ENCODE measurements at places on chromosomes 6 and 20. TPM values are rescaled to one million over a fixed set of nuclear protein-coding genes. Genes with fewer than 3 reads are reported as not detected.

The UNC5CL gene
- 1.2 TPM for total RNA-seq

The PSORS1C2 gene
- total RNA-seq, result not detected

DNA sequence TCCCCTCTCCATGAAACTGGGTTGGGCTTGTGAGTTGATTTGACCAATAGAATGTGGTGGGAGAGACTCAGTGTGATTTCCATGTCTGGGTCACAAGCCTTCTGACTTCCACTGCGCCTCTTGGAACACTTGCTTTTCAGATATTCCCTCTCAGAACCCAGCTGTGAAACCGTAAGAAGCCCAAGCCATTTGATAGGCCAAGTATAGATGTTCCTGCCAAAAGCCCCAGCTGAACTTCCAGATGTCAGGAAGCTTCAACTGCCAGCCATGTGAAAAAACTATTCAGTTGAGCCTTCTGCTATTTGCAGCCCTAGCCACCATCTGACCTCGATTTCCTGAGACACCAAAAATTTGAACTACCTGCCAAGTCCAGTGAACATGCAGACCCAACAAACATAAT lies 387.8 kb upstream of the GJE1 start:
- DNase-seq, result no peak

- DNase-seq, result no peak
These were observed 39.6 kb upstream of the CD93 start for GRCh38 chr20:23125625-23126191.

The KIF25 gene
- total RNA-seq, result not detected

The ALDH5A1 gene
- total RNA-seq, result 11.7 TPM

DNA sequence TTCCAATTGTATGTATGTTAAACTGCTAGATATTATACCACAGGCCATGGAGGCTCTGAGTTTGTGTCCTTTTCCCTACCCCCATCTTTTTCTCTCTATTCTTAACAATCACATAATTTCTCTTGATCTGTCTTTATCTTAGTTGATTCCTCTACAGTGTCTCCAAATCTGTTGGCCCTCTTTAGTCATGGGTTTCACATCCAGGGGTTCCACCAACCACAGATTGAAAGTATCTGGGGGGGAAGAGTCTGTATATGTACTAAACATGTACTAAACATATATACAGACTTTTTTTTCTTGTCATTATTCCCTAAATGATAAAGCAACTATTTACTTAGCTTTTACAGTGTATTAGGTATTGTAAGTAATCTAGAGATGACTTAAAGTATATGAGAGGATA lies 20.2 kb downstream of the RAB22A start:
- no peak for DNase-seq

DNA sequence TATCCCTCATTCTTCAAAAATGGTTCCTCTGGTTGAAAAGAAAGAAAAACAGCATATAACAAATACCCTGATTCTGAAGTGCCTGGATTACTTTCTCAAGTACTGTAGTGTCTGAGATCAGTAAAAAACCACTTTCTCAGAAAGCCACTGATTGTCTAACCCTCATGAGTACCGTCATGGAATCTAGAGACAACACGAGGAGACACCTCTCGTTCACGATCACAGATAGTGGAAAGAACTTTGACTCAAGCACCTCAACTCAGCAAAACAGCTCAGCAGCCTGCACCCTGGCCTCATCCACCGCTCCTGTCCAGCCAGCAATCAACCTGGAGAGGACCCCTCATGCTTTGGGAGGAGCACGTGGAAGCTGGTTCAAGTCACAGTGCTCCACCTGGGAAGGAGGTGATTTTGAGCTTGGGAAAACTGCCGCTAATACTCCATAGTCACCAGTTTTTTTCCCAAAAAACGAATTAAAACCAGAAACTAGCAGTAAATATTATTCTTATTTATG lies 1.0 kb downstream of the SCML4 start:
- DNase-seq, result peak; percentile 90

The DUSP15 gene
- total RNA-seq, result not detected

DNA sequence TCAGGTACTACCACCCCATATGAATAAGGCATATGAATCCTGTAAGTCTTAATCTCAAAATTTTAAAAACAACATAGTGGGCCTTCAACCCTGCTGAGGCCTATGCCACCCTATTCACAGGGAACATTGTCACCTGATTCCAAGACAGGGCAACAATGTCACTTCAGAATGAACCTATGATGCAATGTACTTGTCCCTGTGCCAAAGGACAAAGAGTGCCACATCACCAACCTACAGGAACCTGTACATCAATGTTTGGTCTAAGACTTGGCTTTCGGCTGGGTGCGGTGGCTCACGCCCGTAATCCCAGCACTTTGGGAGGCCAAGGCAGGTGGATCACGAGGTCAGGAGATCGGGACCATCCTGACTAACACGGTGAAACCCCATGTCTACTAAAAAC lies 318.5 kb upstream of the JARID2 start:
- no peak for DNase-seq

GRCh38 chr6:40346246-40346645 lies 240.9 kb downstream of the LRFN2 start:
- no peak for DNase-seq

DNA sequence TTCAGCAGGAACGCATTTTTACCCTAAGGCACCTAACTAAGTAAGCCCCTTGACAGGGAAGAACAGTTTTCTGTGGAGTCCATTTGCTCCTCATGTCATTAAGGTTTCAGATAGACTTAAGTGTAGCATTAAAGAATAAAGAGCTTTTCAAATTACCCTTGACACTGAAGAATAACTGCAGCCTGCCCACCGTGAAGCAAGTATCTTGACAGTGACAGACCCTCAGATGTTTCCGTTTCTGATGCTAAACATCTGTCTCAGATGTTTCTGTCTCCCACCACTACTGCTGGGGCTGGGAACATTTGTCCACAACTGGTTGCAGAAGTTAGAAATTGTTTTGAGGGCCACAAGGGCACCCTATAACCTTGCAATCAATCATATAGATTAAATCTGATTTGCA lies 50.0 kb downstream of the SNAP25 start:
- DNase-seq, result no peak

DNA sequence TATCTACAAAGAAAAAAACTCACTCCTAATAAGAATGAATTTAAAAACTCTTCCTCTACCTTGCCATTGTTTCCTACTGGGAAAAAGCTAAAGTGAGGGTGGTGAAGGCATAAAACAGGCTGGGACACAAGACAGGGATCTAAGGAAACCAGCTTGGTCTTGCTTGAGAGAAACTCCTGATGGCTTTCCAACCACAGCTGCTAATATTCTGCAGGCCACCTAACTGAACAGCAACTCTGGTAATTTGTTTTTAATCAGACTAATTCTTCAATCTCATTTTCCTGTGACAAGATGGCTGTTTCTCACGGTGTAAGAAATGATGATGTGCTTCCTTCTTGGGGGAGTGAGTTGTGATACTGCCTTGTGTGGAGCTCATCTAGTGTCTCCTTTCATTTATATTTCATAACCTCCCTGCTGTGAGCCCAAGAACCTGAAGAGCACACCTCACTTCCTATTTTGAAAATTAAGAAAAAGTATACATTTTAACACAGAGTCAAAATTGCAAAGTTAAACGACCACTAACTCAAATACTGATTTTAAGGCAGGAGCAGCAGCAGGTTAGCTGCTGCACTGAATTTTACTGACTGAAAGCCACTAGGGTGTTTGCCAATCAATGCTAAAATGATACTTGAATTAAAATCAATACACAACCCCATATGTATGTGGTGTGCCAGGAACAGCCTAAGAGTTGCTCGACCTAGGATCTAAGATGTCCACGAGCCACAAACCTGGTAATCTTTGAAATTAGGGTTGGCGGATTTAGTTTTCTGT lies 58.0 kb downstream of the BACH2 start:
- DNase-seq, result peak; percentile 57

The GJA1 gene
- not detected for total RNA-seq

DNA sequence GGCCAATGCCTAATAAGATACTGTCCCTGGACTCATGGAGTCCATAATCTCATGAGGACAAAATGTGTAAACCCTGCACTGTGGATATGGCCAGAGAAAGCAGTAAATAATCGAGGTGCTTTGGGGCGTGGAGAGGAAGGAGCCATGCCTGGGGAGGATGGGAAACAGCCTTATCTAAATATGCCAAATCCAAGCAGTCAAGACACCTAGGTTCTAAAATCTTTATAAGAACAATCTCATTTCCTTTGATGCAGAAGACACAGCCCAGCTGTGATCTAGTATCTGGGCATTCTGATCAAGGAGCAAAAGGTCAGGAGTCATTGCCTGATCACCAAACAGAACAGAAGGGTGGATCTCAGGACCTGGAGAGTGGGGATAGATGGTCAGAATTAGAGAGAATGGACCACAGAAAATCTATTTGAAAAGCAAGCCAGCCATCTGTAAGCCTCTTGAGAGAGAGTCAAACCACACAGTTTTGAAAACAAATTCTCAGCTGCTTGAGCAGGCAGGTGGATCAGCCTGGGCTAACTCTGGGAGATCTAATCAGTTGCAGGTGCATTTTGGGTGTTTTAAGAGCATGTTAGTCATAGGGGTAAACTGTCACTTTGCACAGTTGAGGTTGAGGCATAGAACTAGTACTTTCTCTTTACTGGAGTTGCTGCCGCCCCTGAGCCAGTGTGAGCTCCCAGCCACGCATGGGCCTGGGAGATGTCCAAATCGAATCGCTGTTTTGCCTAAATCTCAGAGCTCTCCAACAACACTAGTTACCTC lies 130.8 kb upstream of the TNFAIP3 start:
- peak; percentile 80 for DNase-seq

DNA sequence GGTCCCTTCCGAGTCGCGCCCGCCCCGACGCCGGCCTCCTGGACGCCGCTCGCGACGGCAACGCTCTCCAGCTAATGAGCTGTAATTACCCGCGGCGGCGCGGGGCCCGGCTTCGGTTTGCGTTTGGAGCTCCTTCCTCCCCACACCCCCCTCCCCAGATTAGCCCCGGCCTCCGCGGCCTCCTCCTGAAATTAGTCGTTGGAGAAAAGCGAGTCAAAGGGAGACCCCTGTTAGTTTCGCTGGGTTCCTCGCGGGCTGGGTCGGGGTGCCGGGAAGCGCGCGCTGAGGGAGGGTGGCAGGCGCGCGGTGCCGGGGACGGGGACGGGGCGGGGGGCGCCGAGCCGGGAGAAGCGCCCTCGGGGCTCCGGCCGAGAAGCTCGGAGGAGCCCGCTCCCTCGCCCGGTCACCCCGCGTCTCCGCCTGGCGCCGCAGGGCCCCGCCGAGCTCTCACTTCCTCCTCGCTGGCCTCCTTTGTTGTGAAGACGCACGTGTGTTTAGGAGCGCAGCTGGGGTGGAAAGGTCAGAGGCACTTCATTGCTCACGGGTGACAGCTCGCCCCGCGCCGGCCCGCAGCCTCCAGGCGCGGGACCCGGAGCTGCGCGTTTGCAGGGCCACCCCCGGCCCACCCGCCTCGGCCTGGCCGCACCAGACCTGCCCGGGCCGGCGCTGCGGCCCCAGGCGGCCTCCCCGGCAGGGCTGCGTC lies 4.9 kb downstream of the FOXC1 start:
- DNase-seq, result peak; percentile 65

GRCh38 chr6:135791441-135791840 lies 60.1 kb upstream of the PDE7B start:
- no peak for DNase-seq

The HDGFL1 gene
- total RNA-seq, result not detected

The SRMS gene
- total RNA-seq, result not detected

GRCh38 chr20:15058841-15059240 lies 721.4 kb upstream of the FLRT3 start:
- DNase-seq, result no peak

The RAD21L1 gene
- not detected for total RNA-seq

DNA sequence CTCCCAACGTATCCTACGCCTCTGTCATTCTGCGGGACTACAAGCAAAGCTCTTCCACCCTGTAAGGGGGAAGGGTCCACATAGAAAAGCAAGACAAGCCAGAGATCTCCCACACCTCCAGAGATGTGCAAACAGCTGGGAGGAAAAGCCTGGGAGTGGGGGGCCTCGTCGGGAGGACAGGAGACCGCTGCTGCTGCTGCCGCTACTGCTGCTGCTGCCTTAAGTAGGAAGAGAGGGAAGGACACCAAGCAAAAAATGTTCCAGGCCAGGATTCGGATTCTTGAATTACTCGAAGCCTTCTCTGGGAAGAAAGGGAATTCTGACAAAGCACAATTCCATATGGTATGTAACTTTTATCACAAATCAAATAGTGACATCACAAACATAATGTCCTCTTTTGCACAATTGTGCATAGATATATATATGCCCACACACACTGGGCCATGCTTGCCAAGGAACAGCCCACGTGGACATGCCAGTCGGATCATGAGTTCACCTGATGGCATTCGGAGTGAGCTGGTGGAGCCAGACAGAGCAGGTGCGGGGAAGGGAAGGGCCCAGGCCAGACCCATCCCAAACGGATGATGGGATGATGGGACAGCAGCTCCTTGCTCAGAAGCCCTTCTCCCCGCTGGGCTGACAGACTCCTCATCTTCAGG lies 108.8 kb upstream of the RAB32 start:
- no peak for DNase-seq

DNA sequence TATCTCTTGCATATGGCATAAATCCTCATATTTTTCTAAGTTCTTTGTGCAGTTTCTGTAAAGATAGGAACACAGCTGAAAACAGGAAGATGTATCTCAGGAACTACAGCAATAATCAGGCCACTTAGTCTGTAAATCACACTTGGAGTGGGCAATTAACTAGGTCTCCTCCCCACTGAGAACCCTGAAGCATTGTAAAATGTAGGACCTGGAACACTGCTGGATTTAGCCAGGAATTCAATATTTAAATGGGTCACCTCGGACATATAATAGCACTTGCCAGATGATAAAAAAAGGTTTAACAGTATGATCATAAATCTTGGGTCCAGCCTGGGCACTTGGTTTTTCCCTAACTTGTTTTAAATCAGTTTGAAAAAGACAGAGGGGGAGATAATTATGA lies 155.0 kb downstream of the GRM1 start:
- no peak for DNase-seq

- no peak for DNase-seq
These were observed 191.0 kb upstream of the MMS22L start for GRCh38 chr6:97473979-97474378.

GRCh38 chr6:161095916-161096315 lies 104.3 kb downstream of the MAP3K4 start:
- no peak for DNase-seq

- no peak for DNase-seq
These were observed 133.5 kb upstream of the TMEM170B start for GRCh38 chr6:11404081-11404480.

GRCh38 chr20:15171016-15171415 lies 833.6 kb upstream of the FLRT3 start:
- no peak for DNase-seq

The SALL4 gene
- total RNA-seq, result 0.28 TPM

DNA sequence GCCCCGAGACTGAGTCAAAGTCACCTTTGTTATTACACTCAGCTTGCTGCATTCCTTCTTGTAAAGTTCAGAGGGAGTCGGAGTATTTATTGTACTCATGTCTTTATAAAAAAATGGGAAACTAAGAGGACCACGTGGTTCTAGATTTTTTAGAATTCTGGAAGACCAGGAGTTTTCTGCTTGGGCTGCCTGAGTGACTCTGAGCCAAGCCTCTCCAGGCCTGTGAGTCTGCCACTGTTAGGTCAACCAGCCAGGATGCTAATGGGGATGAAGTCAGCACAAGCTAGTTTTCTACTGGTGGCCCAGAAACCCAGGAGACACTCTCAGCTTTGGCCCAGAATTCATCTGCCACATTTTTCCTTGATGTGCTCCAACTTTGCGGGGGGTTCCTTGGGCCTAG lies 453.5 kb upstream of the SULF2 start:
- no peak for DNase-seq

- no peak for DNase-seq
These were observed 13.0 kb downstream of the SERPINB6 start for GRCh38 chr6:2958331-2958711.
